Activated effector memory CD4-positive, alpha-beta T cell treated with Interleukin-2 at 50 U/mL for 16 hours (primary cell): ENCODE measurements at places on chromosomes 11 and 22.
A peak's percentile ranks its signal among the peaks of the same experiment; 100 is the strongest.

DNA sequence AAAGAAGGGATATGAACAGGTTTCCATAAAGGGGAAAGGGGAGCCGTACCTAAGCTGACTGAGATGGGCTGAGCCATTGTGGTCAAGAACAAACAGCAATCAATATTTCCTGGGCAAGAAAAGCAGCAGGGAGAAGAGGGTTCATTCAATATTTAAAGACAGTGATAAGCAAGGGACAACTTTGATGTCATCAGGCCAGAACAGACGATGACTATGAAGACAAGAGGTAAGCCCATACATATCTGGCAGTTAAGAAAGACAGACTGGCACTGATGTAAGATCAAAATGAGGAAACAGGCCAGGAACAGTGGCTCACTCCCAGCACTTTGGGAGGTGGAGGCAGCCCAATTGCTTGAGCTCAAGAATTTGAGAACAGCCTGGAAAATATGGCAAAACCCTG lies 2.4 kb downstream of the OR5A2 start:
- no peak for DNase-seq

GRCh38 chr22:27959335-27960090 lies 40.5 kb upstream of the PITPNB start:
- DNase-seq: no peak

DNA sequence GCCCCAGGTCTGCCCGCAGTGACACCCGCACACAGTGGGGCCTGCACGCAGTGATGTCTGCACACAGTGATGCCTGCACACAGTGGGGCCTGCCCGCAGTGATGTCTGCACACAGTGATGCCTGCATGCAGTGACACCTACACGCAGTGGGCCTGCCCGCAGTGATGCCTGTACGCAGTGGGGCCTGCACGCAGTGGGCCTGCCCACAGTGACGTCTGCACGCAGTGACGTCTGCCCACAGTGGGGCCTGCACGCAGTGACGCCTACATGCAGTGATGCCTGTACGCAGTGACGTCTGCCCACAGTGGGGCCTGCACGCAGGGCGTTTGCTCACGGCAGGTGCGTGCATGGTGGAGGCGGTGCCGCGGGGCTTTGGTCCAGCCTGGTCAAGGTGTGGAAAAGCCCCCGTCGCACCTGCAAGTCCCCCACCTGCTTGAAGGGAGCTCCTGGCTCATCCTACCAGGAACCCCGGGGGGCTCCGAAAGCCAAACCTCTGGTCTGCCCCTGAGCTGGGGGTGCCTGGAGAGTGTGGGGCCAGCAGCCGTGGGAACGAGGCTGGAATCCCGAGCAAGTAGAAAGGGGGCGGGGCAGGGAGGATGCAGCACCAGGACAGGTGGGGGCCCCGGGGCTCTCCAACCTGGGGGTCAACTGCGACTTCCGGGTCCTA lies 8.9 kb upstream of the SYT8 start:
- DNase-seq: no peak

DNA sequence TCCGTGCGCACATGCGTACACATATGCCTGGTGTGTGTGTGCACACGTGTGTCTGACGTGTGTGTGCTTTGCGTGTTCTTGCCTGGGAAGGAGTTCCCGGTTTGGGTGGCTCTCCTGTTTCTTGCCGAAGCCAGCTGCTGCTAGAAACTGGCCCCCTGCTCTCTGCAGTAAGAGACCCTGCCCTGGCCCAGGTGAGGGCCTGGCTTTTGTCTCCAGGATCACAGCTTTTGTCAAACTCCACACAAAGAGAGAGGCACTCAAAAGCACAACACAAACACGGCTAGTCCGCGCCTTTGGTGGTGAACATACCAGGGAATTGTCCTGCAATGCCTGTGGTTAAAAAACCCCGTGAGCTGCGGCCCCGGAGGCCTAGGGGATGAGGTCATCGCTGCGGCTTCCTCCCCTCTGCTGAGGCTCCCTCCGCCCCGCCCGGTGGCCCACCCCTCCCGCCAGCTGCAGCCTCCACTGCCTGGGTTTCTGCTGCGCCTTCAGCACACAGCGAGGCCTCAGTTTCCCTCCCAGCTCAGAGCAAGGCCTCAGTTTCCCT lies 88.9 kb downstream of the KCNQ1 start:
- no peak for DNase-seq

DNA sequence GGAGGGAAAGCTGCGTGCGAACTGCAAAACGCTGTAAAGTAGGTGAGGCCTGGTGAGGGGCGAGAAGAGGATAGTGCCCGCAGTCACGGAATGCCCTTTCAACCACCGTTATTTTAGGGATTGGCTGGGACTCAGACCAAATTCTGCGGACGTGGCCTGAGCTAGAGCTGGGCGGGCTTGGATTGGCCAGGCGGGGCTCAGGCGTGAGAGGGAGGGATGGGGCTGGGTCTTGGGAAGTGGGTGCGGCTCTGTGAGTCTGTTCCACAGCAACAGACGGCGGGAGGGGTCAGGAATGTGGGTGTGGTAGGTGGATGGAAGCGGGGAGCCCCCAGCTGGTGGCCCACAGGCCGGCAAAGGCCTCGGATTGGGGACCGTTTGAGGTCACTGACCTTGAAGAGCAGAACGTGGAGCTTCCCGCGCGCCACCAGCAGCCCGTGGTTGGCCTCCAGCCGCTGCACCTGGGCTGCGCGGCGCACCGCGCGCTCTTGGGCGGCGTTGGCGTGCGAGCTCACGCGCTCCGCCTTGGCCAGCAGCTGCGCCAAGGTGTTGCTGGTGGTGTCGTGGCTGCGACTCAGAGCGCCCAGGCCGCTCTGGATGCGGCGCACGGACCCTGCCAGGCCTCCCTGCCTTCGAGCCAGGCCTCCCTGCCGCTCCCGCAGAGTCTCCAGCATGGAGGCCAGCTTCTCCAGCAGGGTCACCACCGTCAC lies 444 bp downstream of the CAVIN3 start:
- DNase-seq: no peak

- no peak for DNase-seq
Observed at GRCh38 chr11:71263386-71263785, 11.0 kb upstream of the SHANK2 start.

- DNase-seq: no peak
Observed at GRCh38 chr11:68472778-68473177, 12.2 kb downstream of the PPP6R3 start.

DNA sequence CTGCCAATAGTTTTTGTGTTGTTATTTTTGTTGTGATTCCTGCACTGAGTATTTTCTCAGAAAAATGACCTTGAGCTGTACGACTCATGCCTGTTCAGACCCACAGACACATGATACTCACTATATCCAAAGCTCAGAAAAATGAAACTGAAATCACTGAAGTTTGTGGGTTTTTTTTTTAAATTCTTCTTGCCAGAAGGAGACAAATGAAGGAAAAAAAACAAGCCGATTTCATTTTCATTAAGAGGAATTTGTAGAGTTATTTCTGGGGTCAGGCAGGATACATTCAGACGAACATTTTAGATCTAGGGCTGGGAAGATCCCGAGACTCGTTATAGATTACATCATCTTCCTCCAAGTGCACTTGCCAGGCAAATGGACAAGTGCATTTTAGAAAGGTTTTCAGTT lies 60.4 kb downstream of the BMAL1 start:
- DNase-seq: no peak

DNA sequence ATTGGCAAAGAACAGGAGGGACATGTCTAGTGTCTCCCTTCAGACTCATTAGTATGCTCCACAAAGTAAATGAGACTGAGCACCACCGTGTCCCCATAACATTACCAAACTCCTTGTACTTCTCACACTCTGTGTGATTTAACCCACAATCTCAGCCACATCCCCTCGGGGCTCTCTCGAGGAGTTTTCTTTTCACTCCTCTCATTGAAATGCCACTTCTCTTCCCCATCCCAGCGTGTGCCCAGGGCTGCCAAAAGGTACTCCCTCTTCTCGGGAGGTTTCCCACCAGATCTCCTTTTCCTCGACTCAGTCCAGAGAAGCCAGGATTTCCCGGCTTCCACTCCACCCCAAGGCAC lies 1.1 kb downstream of the RBFOX2 start:
- DNase-seq: no peak

- no peak for DNase-seq
Observed at GRCh38 chr22:40855071-40855978, 1.1 kb downstream of the ST13 start.

- DNase-seq: no peak
Observed at GRCh38 chr11:12829131-12829530, 154.9 kb downstream of the TEAD1 start.

- DNase-seq: no peak
Observed at GRCh38 chr11:93689240-93689639, 27.8 kb downstream of the CEP295 start.

- DNase-seq: no peak
Observed at GRCh38 chr11:85751724-85752123, 59.2 kb downstream of the SYTL2 start.

- DNase-seq: no peak
Observed at GRCh38 chr11:94117871-94118270, 10.8 kb upstream of the PANX1 start.

DNA sequence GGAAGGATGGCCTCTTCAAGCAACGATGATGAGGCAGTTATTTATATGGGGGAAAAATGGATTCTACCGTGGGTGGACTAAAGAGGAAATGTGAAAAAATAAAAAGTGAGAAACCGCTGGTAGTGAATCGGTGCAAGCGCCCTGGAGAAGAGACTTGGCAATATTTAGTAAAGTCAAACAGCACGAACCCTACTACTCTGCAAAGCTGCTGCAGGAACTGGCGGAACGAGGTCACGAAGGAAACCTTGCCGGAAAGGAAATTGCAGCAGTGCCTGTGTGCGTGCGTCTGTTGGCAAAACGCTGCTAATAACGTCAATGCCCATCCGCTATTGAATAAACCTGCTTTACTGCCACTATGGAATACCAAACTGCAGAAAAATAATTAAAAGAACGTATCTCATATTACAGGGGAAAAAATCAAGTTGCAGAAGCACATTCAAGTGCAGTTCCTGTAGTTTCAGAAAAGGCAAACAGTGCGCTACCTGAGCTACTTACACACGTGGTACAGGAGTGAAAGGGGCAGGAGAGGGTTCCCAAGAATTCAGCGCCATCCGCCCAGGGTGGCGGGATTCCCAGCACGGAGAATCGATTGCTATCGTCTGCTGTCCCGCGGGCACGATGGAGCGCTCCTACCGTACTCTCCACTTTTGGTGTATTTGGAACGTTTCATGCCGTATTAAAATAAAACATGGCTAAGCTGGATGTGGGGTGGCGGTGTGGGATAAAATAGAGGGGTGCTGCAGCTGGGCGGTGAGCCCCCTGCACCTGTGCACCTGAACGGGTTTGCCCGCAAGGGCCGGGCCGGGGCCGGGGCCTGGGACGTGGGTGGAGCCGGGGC lies 585 bp upstream of the NADSYN1 start:
- DNase-seq: peak; percentile 58

DNA sequence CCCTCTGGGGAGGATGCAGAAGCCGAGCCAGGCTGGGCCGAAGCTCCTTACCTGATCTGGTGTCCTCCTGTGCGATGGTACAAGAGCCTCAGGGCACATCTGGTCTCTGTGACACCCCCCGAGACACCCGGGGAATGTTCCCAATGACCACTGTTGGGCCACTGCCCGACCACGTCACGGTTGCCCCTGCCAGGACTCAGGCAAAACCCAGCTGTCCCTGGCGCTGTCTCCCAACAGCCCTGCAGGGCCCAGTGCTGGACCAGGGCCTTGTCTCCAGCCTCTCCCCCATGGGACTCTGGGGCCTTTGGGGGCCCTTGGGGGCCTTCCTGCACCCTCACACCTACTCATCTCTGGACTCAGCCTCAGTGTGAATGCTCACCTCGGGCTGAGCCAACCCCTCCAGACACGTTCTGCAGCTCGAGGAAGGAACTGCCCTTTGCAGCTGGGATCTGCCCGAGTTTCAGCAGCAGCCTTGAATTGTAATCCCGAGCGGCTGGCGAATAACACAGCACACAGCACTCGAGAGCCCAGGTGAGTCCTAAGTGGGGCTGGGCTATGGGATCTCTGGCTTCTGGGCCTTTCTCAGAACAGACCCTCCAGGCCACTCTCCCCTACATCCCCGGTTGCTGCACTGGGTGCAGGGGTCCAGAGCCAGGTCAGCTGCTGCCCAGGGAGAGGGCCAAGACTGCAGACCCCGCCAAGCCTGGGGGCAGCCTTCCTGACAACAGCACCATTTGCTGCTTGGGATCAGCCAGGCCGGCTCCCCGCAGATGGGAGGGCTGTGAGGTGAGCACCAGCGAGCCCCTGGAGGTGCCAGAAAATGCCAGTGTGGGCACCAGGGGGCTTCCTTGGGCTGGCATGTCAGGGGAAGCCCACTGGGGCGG lies 39.8 kb downstream of the RTN4R start:
- no peak for DNase-seq

DNA sequence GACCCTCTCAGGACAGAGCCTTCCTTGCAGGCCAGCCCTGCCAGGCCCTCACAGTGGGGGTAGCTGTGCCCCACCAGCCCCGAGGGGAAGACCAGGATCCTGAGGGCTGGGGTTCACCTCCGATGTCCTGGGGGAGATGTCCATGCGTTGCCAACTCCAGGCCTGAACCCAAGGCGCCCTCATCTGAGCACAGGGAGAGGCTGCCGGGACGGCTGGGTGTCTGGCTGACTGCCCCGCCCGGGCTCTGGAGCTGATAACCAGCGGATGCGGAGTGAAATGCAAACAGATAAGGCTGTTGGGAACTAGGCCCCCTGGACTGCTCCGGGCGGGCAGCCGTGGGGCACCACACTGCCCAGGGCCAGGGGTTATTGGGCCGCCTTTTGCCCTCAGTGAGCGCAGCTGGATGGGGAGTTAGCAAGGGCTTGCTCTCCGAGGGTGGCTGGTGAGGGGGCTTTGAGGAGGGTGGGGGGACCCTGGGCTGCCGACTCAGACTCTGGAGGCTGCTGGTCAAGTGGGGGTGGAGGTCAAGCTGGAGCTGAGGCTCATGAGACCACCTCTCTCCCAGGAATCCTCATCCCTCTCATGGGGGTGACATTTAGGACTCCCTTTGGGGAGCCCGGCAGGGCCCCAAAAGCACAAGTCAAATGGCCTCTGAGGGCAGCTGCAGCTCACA lies 5.6 kb upstream of the MUC6 start:
- no peak for DNase-seq

GRCh38 chr11:85647078-85647477 lies 689 bp upstream of the TMEM126A start:
- DNase-seq: no peak

GRCh38 chr11:112025707-112026106 lies 499 bp downstream of the DLAT start:
- no peak for DNase-seq

DNA sequence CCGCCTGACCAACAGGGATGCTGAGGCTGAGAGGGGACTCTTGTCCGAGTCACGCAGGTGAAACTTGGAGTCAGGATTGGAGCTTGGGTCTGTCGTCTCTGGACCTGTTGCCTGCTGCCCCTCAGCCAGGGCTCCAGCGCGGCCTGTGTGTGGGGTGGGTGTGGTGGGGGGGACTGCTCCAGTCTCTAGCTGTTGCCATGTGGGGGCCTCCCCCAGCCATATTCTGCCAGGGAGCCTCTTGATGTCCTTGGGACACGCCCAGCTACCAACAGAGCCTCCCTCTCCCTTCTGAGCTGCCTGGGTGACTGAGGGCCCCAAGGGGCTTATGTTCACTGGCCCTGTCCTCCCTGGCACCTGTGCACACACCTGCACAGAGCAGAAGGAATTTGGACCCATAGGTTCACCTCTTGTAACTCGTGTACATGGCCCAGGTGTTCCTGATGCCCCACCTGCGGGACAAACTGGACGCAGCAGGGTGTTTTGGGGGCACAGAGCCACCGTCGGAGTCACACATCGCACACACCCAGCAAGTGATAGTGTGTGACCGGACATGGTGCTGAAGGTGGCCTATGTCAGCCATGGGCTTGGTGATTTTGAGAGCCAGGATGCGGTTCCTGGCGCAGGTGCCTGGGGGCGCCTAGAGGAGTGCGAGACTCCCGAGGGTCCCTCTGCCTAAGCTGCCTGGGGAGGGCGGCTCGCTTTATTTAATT lies 252.3 kb downstream of the TBC1D22A start:
- no peak for DNase-seq

- DNase-seq: no peak
Observed at GRCh38 chr11:2586087-2586792, 113.6 kb downstream of the KCNQ1OT1 start.
